ENCODE measurements at places on chromosomes 13 and 19.

DNA sequence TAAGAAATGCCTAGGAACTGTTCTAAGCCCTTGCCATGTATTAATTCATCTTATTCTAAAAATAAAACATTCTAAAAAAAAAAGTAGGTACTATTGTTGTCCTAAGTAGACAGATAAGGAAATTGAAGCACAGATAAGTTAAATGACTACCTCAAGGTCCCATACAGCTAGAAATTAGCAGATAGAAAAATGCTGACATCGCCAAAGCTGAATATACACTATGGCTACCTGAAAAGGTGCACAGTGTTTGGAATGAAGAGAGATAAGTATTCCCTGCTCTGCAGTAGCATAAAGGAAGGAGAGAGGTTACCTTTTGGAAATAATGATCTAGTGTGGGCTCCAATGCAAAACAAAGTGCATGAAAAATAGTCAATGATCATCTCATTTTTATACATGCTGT lies 65.3 kb downstream of the DCT start:
- DNase-seq, result no peak

- no peak for DNase-seq
Observed at GRCh38 chr13:19817106-19817505, 34.4 kb upstream of the PSPC1 start.

DNA sequence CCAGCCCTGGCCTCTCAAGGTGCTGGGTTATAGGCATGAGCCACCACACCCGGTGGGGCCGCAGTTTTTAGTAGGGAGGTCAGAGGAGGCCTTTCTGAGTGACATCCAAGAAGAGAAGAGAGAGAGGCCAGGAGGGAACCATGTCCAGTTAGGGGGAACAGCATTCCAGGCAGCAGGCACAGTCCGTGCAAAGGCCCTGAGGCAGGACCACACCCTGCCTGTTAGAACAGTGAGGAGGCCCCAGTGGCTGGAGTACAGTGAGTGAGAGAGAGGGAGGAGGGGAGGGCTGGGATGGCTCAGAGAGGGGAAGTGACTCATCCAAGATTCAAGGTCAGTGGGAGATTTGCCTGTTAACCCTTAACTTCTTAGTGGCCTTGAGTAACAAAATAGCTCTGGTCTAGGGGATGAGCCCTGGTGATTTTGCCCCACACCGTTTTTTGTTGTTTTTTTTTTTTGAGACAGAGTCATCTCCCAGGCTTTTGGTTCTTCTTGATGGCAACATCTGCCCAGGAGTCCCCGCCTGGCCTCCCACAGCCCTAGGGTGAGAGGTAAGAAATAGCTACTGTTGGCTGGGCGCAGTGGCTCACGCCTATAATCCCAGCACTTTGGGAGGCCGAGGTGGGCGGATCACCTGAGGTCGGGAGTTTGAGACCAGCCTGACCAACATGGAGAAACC lies 2.7 kb upstream of the PLIN3 start:
- DNase-seq, result peak; percentile 93

DNA sequence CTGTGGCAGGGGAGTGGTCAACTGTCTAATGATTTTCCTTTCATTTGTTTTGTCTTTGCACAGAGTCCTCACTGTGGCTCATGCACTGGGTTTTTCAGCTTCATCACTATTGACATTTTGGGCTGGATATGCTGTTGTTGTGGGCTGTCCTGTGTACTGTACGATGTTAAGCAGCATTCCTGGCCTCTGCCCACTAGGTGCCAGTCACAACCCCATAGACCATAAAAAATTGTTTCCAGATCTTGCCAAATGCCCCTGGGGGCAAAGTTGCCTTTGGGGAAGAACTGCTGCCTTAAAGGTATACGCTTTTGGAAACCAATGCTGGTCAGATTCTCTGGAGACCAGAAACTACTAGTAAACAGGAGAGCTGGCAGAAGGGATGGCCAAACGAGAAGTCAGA lies 310.4 kb downstream of the SPRY2 start:
- DNase-seq, result peak; percentile 65

- peak; percentile 27 for DNase-seq
Observed at GRCh38 chr19:52896431-52897137, 851 bp downstream of the ZNF320 start.

DNA sequence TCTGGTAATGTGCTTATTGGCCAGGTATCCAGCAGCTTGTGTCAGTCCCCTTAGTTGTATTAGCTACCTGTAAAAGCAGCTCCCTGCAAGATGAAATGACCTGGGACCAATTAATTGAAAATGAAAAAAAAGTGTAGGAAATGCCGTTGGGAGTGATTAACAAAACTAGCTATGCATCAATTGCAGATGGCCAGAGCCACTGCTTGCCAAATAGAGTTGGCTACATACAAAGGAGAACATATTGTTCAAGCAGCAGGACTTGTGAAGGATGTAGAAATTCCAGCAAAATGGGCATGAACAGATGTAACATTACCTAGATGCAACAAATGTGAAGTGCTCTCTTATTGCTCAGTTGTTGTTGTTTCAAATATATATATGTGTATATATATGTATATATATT lies 300.5 kb downstream of the PCDH17 start:
- no peak for DNase-seq

DNA sequence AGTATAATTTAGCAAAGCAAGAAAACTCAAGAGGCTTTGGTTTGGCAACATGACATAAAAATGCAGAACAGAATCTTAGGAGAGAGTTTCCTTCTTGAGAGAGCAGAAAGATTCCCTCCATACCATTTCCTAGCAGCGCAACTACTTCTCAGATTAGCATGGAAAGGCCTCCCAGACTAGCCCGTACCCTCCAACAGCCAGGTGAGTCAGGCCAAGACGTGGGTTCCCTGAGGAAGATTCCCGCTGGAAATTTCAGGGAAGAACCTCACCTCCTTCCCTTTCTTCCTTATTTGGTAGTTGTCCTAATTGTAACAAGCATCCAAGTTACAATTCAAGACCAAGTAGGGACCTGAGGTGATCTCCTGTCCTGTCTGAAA lies 12.3 kb downstream of the COL4A2 start:
- DNase-seq, result no peak

DNA sequence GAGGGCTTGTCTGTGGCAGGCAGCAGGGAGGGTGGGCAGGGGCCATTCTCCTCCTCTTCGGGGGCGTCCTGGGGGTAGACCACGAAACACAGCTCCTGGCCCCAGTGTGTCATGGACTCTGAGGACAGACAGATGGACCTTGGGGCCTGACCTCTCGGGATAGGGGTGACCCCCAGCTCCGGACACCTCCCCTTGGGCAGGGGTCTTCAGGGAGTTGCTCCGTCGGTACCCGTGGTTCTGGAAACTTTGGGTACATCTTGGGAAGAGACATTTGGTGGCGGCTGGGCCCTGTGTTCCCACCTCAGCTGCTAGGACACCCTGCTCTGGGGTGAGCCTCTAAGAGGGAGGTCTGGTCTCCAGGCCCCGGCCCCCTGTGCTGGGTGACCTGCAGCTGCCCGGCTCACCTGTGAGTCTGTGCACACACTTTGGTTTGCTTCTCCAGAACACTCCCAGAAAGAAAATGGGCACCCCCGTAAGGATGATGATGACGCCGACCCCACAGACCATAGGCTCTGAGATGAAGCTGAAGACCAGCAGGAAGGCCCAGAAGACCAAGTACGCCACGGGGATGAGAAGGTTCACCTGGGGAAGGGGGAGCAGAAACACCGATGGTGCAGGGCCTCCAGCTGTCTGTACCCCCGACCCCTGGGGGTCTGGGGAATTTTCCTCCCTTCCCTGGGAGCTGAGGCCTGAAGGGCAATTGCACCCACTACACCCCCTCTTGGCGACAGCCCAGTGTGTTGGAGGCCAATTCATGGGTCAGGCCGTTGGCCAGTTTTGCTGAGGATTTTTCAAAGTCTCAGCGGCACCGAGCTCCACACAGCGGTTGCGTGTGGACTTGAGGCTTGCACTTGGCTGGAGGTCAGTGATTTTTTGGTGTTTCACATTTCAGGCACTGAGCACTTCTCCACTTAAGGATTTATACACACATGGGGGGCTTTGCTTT lies 15.0 kb downstream of the LRP3 start:
- DNase-seq, result no peak

DNA sequence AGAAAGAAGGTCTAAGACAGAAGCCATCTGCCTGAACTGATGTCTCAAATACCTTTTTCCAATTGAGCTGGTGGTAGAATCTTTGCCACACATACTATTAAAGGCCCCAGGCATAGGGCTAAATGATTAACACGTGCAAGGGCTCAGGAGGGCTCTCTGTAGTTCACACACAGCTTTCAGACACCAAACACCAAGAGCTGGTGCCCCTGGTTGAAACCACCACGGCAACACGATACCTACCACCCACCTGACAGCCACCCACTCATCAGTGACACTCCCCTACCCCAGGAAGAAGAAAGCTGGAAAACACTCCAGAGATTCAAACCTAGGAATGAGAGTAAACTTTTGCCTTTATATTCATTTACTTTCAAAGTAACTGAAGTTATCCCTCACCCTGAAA lies 26.8 kb downstream of the IRS2 start:
- DNase-seq, result no peak

- DNase-seq, result no peak
Observed at GRCh38 chr13:51068501-51068900, 42.6 kb downstream of the C13orf42 start.

GRCh38 chr13:30398601-30399072 lies 23.7 kb upstream of the UBE2L5 start:
- DNase-seq, result no peak

GRCh38 chr19:48461982-48462655 lies 6.7 kb downstream of the KCNJ14 start:
- DNase-seq, result no peak

DNA sequence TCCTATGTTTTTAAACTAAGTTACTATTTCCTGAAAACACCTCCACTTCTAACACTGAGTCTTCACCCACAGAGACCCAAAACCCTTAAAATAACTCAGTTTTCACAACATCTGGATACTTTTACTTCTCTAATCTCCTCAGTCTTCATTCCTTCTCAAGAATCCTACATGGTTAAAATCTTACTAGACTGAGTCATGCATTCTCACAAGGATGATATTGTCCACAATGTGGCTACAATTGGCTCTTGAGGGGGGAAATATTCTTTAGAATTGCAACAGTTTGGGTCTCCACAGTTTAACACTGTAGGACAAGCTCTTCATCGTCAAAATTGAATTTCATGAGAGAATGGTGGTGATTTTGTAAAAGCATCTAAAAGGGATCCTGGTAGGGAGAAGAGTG lies 397.1 kb downstream of the SLITRK5 start:
- DNase-seq, result no peak

DNA sequence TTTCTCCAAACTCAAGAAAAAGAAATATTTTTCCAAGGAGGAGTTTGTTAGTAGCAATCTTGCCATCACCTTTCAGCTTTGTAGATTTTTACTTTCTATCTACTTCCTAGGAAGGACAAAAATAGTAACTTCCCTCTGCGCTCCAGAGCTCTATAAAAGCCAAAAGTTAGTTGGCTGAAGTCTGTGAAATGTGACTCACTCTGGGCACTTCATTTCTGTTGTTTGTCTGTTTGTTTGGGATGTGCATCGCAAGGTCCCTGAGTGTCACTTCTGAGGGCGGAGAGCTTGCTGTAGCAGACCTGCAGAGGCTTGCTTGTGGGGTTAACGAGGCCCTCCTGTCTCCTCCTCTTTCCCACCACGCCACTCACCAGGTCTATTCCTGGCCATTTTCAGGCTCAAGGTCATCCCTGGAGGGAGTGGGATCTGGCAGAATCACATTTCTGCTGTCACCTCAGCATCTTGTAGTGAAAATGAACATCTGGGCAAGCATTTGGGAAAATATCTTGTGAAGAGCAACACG lies 307.6 kb downstream of the GPC6 start:
- no peak for DNase-seq

DNA sequence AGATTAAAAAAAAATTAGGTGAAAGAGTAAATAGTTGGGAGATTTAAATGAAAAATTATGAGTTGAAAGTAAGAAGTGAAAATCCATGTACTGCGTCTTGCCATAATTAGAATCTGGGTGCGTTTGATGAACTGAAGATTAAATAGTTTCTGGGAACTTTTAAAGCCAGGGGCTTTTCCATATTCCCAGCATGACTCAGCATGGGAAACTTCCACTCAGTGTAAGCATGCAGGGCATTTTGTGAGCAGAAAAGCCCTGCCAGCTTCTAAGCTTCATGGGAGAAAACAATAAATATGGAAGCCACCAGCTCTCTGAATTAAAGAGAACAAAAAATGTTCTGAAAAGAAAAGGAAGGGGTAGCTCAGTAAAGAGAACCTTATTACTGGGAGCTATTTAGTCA lies 62.0 kb upstream of the EDNRB start:
- DNase-seq, result no peak

DNA sequence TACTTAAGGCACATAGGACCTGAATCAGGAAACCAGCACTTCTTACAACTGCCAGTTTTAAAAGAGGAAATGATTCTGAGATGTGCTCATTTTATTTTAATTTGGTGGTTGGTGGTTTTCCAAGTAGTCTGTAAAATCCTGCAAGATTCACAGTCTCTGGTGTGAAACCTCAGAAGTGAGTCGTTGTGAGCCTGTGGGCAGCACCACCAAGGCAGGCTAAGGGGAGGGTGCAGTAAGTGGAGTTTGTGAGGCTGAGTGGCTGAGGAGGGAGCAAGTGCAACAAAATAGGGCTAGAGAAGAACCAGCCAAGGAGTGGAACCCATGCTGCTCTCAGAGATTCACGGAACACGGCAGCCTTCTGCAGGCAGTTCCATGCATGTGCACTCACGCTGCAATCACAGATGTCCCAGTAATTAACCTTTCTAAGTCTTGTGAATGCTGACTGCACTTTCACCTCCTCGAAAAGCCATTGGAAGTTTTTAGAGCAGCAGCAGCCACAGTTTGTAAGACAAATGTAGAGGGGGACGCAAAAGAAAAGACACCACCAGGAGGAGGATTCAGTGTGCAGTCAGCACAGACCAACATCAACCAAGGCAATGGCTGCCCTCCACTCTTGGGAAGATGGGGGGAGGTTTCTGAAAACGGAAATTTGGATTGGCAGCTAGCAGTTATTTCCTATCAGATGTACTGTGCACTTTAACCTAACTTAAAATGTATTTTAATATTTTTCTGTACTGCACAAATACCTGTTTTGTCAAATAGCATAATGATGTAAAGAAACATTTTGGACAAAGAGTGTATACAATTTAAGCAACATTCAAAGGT lies 44.9 kb downstream of the ESD start:
- peak; percentile 84 for DNase-seq

Data from inflammatory macrophage treated with lipopolysaccharide for 4 hours (primary cell).